ENCODE measurements at places on chromosomes 1 and 21.

DNA sequence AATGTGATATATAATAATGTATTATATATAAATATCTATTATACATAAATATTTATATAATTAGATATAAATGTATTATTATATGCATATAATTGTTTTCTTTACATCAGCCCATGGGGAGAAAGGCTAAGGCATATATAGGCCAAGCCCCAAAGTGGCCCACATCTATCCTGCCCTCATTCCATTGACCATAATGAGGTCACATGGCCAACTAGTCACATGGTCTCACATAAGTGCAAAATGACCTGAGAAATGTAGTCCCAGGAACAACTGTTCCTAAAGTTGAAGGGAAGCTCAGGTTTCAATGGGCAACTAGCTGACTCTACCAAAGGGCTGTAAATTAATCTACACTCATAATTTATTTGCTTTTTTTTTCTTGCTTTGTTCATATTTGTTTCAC, 14.5 kb upstream of the CCDC185 start:
- no peak for DNase-seq

DNA sequence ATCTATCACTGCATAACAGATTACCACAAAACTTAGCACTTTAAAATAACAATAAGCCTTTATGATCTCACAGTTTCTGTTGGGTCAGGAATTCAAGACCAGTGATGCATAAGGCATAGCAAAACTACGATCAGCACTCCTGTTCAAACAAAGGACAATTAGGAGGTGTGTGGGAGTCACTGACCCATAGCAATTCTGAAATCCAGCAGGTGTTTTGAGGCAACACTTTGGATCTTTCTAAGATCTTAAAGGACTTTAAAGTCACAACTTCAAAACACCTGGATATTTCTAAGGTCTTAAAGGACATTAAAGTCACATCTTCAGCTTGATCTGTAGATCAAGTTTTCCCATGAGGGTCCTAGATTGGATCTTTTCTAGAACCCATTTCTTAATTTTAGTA, 35.3 kb downstream of the AKT3 start:
- no peak for DNase-seq

GRCh38 chr1:150577557-150578271, 1.7 kb downstream of the MCL1 start:
- no peak for DNase-seq

DNA sequence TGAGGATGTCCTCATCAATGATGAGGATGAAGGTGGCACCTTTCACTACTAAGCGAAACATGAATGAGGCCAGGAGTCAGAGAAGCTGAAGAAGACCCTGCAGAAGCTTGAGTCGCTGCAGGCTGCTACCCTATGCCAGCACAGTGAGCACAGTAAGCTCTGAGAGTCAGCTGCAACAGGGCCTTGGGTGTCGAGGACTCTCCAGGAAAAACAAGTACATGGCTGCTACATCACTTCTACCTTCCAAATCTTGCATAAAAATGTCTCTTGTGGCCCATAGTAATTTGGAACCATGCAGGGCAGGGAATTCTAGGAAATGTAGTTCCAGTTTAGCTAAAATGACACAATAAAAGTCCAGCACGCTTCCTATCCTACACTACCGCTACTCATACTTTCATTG, 51.5 kb upstream of the KIRREL1 start:
- no peak for DNase-seq

DNA sequence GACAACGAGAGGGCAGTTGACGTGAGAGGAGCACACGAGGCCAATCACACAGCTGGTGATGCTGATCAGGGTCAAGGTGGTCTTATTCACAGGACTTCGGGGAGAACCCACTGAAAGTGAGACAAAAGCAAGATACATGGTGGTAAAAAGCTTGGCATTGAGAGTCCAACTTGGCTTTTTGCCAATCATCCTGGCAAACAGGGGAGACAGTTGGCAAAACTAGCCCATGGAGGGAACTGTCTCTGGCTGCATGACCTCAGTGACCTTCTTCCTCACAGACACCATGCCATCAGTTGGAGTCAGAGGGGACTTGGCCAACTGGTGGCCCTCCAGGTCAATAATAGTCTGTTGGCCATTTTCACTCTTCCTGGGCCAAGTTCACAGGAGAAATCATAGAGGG, 139.9 kb downstream of the ASTN1 start:
- DNase-seq: no peak

DNA sequence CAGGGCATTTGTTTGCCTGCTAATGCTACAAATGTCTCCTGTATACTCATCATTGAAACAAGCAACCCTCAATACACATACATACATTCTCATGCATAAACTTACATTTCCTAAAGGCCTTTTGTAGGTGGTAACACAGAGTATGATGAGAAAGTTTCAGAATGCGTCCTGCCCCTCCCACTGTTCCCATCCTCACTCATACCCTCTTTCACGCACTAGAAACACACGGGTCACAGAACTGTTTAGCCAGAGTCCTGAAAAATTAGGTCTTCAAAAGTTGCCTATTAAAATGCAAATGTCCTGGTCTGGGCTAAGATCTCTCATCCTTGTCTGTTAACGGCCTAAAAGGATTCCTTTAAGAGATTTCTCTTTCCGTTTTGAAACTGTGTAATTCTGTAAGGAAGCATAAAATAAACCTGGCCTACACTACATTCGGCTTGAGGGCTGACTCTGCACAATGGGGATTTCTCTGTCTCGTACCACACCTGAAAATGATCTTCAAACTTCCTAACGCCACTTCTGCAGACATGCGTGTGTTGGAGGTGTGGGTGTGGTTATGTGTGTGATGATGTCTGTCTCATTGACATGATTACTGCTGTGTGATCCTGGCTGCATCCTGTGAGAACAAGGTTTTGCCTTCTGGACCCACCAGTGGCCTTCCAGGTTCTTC, 5.3 kb upstream of the FCER1A start:
- no peak for DNase-seq

DNA sequence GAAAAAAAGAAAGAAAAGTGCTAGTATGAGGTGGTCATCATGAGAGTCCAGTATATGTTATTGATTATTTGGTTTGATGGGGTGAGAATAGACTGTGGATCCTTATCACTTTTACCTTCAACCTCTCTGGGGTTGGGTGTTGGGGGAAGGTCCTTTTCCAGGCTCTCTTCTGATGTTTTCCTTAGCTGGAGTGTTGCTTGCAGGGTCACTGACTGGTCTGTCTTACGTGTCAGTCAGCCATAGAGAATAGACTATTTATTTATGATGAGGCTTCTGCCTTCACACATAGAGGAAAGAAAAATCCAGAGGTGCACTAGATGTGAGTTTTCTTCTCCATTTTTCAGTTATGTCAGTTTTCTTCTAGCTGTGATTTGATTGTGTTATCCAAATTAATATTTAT, 36.5 kb downstream of the MAP3K21 start:
- DNase-seq: no peak
